ENCODE measurements at places on chromosomes 5 and 9. TPM values are rescaled to one million over a fixed set of nuclear protein-coding genes. Genes with fewer than 3 reads are reported as not detected.

The CD72 gene
- 0.91 TPM for total RNA-seq

DNA sequence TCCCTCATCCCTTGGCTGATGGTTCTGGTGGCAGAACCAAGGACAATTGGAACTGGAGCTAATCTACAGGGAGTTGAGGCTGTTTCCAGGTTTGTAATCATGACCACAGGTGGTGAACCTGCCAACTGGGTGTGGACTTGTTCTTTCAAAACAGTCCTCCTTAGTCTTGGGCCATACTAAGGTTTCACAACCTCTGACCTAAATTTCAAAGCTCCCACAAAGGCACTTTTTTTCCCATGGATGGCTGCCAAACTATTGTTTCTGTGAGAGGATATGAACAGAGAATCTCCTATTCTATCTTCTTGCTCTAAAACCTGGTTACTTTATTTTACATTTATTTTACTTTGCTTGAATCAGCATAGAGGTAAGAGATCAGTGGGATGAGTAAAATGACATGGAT, 106.5 kb upstream of the IZUMO3 start:
- no peaks in the 10 kb centered on the region for H3K27me3 ChIP-seq
- H3K36me3 ChIP-seq: no peaks in the 10 kb centered on the region
- H3K27ac ChIP-seq: no peak overlapping the region
- no peak for DNase-seq
- no peaks in the 10 kb centered on the region for H3K4me1 ChIP-seq

GRCh38 chr5:73938280-73938937, 312.4 kb downstream of the ARHGEF28 start:
- H3K4me3 ChIP-seq: peak overlapping the region; percentile 59
- H3K27ac ChIP-seq: peak overlapping the region; percentile 98
- H3K27me3 ChIP-seq: no peaks in the 10 kb centered on the region
- DNase-seq: no peak

DNA sequence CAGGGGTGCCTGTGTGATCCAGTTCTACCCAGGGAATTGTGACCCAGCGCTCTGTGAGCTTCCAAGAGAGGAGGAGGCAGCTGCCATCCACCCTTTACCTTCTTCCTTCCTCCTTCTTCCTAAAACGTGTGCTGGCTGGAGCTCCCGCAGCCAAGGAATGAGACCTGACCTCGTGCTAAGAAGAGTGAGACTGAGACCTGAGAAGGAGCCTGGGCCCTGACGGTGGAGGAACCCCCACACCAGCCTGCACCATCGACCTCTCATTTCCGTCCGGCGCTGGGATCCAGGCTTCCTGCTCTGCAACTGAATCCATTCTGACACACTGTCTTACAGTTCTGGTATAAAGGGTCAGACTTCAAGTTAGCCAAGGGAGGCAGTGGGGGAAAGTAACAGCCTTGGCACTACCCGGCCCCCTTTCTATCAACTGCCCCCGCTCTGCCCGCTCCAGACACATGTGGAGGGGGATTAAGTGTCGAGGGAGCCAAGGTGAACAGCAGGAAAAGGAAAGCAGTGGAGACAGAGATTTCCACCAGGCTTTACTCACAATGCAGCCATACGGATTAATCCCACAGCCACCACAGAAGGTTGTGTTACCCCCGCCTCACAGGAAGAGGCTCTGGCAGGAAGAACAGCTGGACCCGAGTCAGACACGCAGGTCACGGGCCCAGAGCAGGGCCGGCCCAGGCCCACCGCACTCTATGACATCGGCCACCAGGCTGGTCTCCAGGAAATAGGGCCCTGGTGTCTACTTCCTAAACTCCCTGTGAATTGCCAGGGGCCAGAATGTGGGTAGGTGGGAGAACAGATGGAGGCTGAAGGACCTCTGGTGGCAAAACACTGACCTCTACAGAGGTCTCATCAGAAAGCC, 15.8 kb downstream of the MGAT1 start:
- DNase-seq: no peak
- H3K27ac ChIP-seq: peak overlapping the region; percentile 98
- H3K4me1 ChIP-seq: peaks cover 68% of the 10 kb centered on the region
- H3K27me3 ChIP-seq: no peaks in the 10 kb centered on the region
- peaks cover 9% of the 10 kb centered on the region for H3K36me3 ChIP-seq

The FOXD4L5 gene
- 0.16 TPM for total RNA-seq

The C9orf153 gene
- total RNA-seq: 0.40 TPM

DNA sequence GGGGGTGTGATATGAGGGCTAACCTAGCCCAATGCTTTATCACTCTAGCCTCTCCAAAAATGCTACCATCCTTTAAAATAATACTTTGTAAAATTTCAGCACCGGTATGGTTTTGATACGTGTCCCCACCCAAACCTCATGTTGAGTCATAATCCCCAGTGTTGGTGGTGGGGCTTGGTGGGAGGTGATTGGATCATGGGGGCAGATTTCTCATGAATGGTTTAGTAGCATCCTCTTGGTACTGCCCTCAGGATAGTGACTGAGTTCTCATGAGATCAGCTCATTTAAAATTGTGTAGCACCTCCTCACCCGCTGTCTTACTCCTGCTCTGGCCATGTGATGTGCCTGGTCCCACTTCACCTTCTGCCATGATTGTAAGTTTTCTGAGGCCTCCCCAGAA, 35.0 kb upstream of the ANKH start:
- no peak overlapping the region for H3K4me3 ChIP-seq
- H3K27me3 ChIP-seq: peaks cover 6% of the 10 kb centered on the region
- no peak for DNase-seq
- no peak overlapping the region for H3K27ac ChIP-seq

DNA sequence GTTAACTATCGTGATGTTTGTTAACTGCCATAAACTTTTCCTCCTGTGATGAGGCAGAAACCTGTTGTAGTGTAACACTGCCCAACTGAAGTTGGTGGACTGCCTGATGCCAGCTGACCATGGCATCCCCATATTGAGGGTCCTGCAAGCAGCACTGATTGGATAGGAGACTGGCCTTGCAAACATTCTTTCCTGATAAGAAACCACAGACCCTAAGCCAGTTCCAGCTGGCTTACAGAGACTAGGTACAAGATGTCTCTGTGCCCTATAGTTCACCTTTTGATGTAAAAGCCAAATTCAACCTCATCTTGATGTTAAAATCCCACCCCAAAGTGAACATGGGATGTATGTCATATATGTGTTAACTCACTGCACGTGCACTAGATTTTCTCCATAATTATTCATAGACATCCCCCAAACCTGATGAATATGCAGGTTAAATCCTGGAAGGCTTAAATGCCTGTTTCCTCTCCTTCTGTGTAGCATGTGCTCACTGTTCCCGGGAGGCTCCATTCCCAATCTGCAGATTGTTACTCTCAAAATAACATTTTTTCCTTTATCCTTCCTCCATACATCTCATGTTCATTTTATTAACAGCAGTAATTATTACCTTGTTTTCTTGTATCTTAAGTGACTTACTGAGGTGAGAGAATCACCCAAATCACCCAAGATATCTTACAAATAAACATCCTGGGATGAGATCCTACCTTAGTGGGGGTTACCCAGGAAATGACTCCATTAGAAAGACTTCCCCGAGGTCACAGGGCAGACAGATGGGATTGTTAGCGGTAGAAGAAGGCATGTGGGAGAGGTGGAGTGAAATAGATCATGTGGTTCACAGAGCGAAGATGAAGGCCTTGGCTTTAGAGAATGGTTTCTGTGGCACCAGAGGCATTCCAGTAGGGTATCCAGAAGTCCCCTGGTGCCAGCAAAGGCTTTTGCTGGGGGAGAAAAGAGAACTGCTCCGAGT, 566.7 kb downstream of the CCDC171 start:
- H3K27ac ChIP-seq: peak overlapping the region; percentile 94
- H3K4me3 ChIP-seq: peak overlapping the region; percentile 43
- no peaks in the 10 kb centered on the region for H3K36me3 ChIP-seq
- H3K27me3 ChIP-seq: no peaks in the 10 kb centered on the region
- no peak for DNase-seq
- peaks cover 40% of the 10 kb centered on the region for H3K4me1 ChIP-seq
